ENCODE measurements at places on chromosomes 6 and 20.

GRCh38 chr6:33019372-33019771 lies 10.0 kb upstream of the HLA-DOA start:
- DNase-seq: no peak

DNA sequence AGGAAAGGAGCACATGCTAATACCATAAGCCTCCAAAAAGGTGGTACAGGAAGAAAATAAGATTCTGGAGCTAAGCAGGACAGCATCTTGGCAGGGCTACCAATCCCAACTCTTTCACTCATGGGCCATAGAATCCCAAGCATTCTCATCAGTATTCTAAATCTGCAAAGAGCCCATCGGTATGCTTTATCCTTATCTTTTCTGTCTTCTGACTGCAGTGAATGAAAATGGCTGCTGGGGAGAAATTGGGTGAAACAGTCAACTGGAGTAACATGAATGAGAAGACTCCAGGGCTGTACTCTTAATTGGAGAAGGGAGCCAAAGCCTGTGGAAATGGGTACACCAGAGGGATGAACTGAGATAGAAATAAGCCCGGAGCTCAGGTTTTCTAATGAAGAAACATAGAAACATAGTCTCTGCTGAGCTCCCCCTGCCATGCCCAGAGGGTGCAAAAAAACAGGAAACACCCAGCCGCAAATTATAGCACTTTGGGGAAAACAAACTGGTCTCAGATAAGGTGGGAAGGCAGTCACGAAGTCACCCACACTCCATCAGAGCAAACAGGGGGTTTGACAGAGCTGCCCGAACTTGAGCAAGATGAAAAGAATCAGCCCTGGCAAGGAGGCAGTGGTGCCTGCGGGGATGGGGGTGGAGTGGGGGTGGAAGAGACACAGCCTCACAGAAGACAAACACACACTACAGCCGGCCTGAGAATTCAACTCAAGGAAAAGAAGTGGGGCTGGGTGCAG lies 35.4 kb upstream of the E2F3 start:
- no peak for DNase-seq

DNA sequence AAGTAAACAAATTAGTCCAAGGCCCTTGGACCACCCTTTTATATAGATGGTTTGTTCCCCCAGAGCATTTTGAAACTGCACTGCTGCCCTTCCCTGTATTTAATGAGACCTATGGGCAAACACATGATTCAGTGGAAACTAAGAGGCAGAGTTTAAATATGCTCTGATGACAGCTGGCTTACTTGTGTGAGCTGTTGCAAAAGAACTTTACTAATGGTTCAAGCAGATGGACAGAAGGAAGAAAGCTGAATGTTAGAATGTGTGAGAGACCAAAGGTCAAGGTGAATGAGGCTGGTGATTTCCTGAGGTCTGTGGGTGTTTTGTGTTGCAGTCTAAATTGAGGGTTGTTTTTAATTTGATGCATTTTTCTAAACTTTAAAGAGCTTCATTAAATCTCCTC lies 123.0 kb upstream of the CEP162 start:
- no peak for DNase-seq

- no peak for DNase-seq
These were observed 229.6 kb upstream of the RIN2 start for GRCh38 chr20:19528286-19529030.

DNA sequence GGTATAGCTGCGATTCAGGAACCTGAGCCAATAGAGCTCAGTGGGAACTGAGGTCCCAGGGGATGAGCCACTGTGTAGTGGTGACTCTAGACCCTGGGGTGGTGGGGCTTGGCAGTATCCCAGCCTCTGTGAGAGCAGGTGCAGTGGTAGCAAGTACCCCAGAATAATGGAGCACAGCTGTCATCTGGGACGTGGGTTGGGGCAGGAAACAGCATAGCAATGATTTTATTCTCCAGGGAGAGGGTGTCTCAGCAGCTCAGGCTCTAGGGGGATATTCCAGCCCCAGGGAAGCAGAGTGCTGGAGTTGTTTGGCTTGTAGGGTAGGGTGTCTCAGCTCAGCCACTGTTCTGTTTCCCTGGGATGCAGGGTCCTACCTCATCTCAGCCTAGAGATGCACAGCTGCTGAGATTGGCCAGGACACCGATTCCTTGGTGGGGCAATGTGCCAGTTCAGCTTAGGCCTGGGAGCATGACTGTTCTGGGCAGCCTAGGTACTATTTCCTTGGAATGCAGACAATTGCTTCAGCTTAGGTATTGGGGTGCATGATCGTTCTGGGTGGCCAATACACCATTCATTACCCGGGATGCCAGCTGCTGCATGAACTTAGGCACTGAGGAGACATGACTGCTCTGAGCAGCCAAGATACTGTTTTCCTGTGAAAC lies 34.0 kb upstream of the NUP153 start:
- DNase-seq: no peak

- DNase-seq: no peak
These were observed 538 bp downstream of the FERMT1 start for GRCh38 chr20:6122111-6122872.
